ENCODE measurements at places on chromosomes 4 and X. TPM values are rescaled to one million over a fixed set of nuclear protein-coding genes. Genes with fewer than 3 reads are reported as not detected.

Gene MAGEA4
- total RNA-seq: not detected

Gene HTN3
- not detected for total RNA-seq

Gene FGA
- not detected for total RNA-seq

Gene MAPK10
- total RNA-seq: 39.2 TPM

GRCh38 chr4:113637363-113637762 lies 124.2 kb downstream of the CAMK2D start:
- DNase-seq: no peak

DNA sequence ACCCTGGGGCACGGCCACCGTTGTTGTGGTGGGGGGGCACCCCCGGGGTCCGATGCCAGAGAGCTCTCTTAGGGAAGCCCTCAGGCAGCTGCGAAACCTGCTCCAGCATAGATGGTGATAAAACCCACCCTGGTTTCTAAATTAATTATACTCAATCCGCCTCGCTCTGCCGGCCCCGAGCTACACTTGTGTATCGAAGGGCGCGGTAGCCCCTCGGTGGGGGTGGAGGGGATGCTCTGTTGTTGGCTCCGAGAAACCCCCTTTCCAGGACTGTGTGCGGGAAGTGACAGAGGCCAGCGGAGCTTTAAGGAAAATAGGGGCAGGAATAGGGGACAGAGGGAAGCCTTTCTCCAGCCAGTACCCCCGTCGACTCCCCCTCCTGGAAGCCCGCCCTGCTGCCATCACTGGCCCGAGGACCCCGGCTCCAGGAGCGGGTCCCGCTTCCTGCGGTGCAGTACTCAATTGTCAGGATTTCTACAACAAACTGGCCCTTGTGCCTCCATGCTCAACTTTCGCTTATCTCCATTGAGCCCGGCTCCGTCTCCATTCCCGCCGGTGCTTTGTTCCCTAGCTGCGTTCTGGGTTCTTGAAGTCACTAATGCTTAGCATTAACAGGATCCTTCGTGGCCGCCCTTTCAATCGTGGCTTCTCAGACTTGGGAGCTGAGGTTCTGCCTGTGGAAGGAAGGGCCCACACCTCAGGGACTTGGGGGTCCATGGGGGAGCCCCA lies 408.2 kb downstream of the BCOR start:
- no peak for DNase-seq

GRCh38 chr4:73213916-73214653 lies 44.5 kb downstream of the ANKRD17 start:
- no peak for DNase-seq

- no peak for DNase-seq
Measured at GRCh38 chr4:26992657-26993361, 132.2 kb downstream of the STIM2 start.

DNA sequence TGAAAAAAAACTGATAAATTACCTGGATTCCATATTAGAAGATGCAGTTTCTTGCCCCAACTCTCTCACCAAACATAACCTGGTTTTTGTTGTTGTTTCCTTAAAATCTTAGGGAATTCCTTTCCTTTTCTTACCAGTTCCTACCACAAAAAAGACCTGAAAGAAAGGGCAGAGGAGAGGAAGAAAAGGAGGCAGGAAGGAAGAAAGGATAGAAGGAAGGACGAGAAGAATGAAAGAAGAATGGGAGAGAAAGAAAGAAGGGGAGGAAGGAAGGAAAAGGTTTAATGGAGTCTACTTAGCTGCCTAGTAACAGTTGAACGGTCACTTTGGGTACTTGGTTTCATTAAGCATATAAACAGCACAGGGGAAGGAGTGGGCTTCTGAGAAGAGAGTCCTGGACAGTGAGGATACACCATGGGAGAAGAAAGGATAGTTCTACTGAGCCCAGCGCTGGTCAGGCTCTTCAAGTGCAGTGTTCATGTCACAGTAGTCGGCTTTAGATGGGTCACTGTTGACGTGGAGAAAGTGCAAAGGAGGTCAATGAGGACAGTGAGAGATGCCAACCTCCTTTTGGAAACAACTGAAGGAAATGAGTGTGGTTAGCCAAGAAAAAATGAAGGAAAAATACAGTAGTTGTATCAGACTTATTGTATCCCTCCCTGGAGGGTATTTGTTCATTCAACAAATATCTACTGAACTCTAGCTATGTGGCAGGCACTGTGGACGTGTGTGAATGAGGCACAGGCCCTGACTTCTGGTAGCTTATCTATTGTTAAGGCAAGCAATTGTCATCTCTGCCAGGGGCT lies 1.1 kb upstream of the CHIC2 start:
- no peak for DNase-seq

DNA sequence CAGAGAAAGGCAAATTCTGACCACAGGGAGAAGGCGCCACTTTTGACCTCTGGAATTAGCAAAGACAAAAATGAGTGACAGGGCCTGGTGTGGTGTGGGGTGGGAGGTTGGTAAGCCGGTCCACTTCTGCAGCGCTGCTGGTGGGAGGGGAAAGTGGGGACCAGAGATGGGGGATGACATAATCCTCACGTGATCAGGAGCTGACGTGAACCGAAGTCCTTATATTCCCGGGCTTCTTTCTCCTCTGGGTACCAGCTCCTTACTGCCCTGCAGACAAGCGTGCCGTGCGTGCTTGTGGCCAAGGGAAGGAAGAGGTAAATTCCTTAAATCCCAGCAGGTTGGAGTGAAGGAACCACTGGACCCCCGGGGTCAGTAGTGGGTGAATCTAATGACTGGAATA lies at the start of gene TCEAL7:
TCEAL7 (plus strand) TSS at position 249 of the 400 bp plus-strand sequence. CDS start 1,165 bp downstream, outside the sequence.
- DNase-seq: no peak

GRCh38 chrX:47145395-47146120 lies 537 bp downstream of the RBM10 start:
- no peak for DNase-seq
